ENCODE measurements at places on chromosomes 11 and 22.

DNA sequence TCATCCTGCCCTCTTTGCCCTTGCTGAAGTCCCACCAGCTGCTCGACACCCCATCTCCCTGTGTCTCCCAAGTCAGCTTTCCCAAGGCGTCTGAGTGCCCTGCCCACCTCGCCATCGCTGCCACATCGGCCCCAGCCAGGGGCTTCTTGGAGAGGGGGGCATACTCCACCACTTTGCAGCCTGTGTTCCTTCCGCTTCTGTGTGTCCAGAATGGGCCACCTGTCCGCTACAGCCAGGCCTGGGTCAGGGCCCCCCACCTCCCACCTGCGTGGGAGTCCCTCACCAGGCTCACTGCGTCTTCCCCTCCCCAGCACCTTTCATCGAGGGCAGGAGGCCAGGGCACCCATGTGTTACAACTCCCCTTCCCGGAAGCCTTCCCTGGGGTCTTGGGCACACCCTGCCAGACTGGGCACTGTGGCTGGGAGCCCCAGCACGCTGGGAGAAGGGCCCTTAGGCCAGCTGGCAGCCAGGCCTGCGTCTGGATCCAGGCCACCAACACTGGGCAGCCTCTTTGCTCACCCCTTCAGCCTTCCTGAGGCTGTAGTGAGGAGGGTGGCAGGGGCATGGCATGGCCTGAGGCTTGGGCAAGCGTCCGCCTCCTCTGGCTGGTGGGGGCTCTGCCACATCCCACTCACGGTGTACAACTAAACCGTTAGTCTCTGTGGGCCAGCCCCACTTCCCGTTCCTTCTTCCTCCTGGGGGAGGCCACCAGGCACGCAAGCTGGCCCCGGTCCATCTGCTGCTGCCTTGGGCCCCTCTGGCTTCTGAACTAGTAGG is 13.4 kb downstream of the CPT1A start:
- H3K27me3 ChIP-seq = no peaks in the 10 kb centered on the region
- no peak overlapping the region for H3K4me3 ChIP-seq
- no peak for DNase-seq
- H3K27ac ChIP-seq = no peak overlapping the region

- H3K36me3 ChIP-seq = no peaks in the 10 kb centered on the region
- H3K27me3 ChIP-seq = no peaks in the 10 kb centered on the region
Observed at GRCh38 chr22:17842386-17842785, 68.1 kb upstream of the BID start.

GRCh38 chr11:82038154-82038553 is 695.5 kb downstream of the FAM181B start:
- H3K36me3 ChIP-seq = no peaks in the 10 kb centered on the region
- no peak overlapping the region for H3K27ac ChIP-seq
- no peaks in the 10 kb centered on the region for H3K4me1 ChIP-seq
- DNase-seq = no peak
- peaks cover 2% of the 10 kb centered on the region for H3K27me3 ChIP-seq

DNA sequence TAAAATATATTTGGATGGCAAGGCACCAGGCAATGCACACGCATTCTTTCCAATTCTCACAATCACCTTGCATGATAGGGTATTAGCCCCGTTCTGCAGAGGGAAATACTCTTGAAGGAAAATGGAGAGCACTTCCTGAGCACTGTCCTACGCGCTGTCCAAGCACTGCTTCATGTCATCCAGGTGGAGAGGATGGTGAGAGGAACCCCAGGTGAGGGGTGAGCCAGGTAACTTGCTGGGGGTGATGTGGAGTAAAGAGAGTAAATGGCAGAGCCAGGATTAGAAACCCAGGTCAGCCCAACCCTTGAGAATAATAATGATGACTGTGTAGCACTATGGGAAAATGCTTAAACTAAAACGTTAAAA is 711 bp upstream of the PACSIN2 start:
- peaks cover 33% of the 10 kb centered on the region for H3K4me1 ChIP-seq
- no peak for DNase-seq
- H3K27me3 ChIP-seq = no peaks in the 10 kb centered on the region
- H3K4me3 ChIP-seq = peak overlapping the region; percentile 74
- peak overlapping the region; percentile 30 for H3K27ac ChIP-seq
- H3K36me3 ChIP-seq = no peaks in the 10 kb centered on the region

DNA sequence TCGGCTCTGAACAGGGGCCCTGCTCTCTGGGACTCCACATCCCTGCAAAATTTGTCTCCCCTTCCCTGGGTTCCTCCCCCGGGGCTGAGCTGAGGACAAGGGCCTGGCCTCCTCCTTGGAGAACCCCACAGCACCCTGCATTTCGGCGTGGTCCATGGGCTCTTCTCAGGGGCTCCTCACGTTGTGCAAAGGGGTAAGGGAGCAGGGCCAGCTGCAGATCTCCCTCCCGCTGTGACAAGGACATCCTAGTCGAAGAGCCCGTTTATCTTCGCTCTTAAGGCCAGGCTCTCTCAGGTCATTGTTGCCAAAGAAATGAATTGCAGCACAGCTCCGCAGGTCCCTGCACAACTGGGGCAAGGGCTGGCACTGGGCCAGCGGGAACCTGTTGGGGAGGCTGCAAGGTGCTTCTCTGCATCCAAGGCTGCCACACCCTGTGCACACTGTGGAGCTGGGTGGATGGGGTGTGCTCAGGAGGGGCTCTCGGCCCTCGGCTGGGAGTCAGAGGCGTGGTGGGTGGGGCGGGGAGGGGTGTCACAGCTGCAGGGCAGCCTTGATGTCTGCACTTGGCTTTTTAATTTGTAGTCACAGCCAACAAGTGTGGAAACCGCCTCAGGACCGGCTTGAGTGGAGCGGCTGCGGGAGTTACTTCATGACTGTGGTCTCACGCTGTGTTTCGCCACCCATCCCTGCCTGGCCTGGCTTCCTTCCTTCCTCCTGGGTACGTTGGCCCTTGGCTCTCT is 26.6 kb upstream of the SEPTIN5 start:
- H3K4me3 ChIP-seq = no peak overlapping the region
- no peaks in the 10 kb centered on the region for H3K27me3 ChIP-seq
- no peaks in the 10 kb centered on the region for H3K36me3 ChIP-seq
- H3K4me1 ChIP-seq = no peaks in the 10 kb centered on the region
- DNase-seq = no peak

- DNase-seq = no peak
- H3K4me3 ChIP-seq = no peak overlapping the region
- no peaks in the 10 kb centered on the region for H3K27me3 ChIP-seq
- H3K4me1 ChIP-seq = peaks cover 46% of the 10 kb centered on the region
- no peak overlapping the region for H3K27ac ChIP-seq
- peaks cover 5% of the 10 kb centered on the region for H3K36me3 ChIP-seq
Observed at GRCh38 chr22:50705219-50705691, 32.6 kb downstream of the SHANK3 start.

GRCh38 chr22:47386812-47387510 is 624.5 kb downstream of the TBC1D22A start:
- no peak overlapping the region for H3K4me3 ChIP-seq
- no peak for DNase-seq
- H3K27me3 ChIP-seq = no peaks in the 10 kb centered on the region
- no peaks in the 10 kb centered on the region for H3K4me1 ChIP-seq
- H3K36me3 ChIP-seq = no peaks in the 10 kb centered on the region
